AG08395 (cell line): ENCODE measurements at places on chromosomes 7 and 10.

DNA sequence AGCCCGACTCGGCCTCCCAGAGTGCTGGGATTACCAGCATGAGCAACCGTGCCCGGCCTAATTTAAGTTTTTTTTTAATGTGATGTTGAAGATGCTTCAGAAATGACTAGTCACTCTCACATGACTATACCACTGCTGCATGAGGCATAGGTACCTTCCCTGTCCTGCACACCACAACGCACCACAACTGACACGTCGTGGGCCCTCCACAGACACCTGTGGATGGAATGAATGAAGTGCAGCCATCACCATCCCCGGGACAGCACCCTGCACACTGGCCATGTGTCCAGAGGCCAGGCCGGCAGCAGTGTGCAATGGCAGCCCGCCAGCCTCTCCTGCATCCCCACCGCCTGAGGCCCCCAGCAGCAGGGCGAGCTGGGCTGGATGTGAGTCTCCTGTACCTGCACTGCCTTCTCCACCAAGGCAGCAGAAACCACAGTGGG is 55.1 kb downstream of the VOPP1 start:
- no peak for DNase-seq

- DNase-seq = no peak
These were observed 54.0 kb upstream of the RPA3 start for GRCh38 chr7:7772397-7772821.

DNA sequence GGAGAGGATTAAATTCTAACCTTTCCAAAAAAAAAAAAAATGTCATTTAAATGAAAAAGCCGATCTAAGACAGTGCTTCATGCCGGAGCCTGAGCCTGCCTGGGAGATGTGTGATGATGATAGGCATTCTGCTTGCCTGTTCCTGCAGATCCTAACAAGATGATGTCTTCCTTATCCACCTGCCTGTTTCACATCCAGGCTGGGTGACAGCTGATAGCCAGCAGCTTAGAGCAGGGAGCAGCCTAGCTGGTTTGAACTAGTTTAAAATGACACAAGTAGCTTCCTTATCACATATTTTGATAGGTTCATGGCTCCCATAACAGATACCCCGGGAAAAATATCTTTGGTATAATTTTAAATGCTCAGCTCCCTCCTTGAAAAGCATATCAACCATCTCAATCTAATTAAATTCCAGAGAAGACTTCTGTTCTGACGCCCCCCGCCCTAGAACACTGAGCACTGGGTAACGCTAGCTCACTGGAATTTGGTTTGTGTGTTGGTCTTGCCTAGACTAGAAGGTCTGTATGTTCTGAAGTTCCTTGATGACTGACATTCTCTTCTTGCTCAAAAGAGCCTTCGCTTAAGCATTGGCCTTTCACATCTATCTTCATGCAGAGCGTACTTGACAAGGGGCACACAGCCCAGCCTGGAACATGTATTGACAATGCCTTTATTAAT is 96.9 kb upstream of the FGFR2 start:
- DNase-seq = no peak

DNA sequence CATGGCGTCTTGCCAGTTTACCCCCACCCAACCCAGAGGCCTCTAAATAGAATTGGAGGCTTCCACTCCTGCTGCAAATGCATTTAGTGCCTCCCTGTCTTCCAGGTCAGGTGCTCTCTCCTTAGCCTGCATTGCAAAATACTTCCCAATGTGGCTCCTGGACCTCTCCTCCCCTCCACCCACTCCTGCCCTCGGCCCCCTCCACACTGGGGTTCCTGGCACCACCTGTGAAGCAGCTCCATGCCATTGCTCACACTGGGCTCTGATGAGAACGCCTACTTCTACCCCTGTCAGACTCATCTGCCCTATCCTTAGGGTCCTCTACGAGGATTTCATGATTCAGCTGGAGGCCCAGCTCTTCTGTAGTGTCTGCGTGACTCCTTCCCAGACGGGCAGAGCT is 37.4 kb downstream of the C10orf120 start:
- no peak for DNase-seq

DNA sequence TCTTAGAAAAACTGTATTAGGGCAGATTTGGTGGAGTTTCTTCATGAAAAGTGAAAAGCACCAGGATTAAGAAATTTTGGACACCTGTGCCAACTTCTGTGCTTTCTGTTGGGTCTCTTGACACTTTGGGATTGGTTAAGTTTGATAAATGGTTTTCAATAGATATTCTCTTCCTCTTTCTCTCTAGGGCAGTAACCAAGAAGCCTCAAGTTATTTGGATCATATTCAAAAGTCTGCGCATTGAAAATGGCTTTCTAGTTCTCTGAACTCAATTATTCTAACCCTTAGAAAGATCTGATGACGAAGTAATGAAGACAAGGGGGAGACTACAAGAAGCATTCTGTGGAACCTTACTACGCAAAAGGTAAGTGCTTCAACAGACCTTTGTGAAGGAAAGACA is 144.0 kb upstream of the CCDC6 start:
- DNase-seq = no peak

DNA sequence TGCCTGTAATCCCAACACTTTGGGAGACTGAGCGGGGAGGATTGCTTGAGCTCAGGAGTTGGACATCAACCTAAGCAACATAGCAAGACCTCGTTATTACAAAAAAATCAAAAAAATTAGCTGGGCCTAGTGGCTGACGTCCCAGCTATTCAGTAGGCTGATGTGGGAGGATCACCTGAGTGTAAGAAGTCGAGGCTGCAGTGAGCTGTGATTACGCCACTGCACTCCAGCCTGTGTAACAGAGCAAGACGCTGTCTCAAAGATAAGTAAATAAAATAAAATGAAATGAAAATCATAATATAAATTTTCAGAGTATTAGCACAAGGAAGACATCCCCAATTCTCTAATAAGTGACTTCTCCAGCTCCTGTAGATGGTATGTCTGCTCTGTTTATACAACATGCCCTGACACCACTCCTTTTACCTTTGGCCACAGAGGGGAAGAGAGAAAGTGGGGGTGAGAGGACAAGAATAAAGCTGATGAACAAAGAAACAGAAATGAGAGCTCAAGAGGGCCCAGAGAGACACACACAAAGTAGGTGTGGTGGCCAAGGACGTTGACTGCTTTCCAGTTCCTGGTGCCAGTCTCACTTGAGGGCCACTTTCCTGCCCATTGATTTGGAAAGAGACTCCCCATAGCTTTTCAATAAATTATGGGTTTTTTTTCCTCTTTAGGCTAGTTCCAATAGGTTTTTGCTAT is 62.9 kb downstream of the PTTG1IP2 start:
- DNase-seq = no peak

DNA sequence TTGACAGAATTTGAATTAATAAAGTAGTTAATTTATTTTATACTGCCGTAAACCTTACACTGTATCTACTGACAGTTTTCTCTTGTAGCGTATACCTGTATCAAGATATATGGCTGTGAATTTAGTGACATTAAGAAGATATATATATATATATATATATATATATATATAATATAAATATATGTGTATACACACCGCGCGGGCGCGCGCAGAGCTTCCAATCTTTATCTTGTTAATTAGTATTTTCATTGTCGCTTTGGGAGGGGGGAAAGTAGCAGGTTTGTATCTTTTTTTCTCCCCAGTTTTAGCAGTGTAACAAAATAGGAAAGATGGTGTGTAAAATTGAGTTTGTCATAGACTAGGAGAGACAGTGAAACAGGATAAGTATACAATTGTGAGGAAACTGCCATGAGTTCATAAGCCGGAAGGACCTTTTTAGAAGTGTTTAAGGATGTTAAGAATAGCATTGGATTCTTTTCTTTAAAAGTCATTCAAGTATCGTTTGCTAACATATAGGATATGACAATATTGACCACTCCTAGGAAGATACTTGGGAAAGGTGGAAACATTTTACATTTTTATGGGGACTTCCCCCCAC is 2.0 kb downstream of the PLEKHA1 start:
- DNase-seq = no peak
